ENCODE measurements at places on chromosomes 4 and X.

GRCh38 chr4:163966612-163967011 is 472.1 kb downstream of the TMA16 start:
- no peak for DNase-seq

DNA sequence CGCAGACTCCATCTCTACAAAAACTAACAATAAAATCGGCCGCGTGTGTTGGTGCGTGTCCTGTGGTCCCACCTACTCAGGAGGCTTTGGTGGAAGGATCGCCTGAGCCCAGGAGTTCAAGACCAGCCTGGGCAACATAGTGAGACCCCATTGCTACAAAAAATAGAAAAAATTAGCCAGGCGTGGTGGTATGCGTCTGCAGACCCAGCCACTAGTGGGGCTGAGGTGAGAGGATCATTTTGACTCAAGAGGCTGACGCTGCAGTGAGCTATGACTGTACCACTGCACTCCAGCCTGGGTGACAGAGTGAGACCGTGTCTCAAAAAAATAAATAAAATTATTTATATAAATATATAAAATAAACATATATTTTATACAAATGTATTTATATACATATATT is 22.3 kb downstream of the ASMTL start:
- DNase-seq = no peak

- DNase-seq = no peak
These were observed 254.7 kb upstream of the AR start for GRCh38 chrX:67289055-67289499.

DNA sequence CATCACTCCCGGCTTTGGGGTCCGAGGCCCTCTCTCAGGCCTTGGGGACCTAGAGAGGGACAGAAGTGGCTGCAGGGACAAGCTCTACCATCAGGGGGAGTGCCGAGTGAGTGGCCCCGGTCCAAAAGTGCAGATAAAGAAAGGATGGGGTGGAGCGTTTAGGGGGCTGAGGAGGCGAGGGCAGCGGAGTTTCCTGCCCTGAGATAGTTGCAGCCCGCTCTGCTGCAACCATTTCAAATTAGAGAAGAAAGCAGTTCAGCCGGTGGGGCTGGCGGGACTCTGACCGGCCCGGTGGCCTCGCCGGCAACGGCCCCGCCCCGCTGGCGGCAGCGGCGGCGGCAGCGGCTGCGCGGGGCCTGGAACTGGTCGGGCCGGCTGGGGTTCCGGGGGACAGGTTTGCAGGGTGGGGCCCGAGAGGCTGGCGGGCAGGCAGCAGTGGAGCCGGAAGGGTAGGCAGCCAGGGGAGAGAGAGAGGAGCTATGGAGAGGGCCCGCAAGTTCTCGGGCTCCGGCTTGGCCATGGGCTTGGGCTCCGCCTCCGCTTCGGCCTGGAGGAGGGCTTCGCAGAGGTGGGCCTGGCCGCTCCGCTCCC is 7.6 kb downstream of the DLG3 start:
- peak; percentile 58 for DNase-seq

DNA sequence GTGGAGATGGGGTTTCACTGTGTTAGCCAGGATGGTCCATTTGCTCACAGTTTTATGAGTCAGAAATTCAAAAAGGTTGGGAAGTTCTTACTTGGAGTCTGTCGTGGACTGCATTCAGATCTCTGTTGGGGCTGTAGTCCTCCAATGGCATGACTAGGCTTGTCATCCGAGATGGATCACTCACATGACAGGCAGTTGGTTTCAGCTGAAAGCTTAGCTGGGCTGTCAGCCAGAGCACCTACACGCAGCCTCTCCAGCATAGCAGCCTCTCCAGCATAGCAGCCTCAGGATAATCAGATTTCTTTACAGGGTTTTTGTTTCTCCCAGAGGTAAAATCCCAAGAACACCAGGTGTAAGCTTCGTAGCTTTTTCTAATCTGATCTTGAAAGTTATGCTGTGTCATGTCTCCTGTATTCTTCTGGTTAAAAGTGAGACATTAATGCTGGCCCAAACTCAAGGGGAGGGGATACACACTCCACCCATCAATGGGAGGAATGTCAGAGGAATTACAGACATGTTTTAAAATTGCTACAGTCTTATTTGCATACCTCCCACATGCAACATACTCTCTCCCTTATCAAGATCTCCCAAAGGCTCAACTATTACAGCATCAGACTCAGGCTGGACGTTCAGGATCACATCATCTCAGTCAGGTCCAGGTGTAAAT is 31.6 kb upstream of the SOD3 start:
- DNase-seq = peak; percentile 61

GRCh38 chrX:39427906-39428305 is 626.6 kb downstream of the MID1IP1 start:
- DNase-seq = no peak

DNA sequence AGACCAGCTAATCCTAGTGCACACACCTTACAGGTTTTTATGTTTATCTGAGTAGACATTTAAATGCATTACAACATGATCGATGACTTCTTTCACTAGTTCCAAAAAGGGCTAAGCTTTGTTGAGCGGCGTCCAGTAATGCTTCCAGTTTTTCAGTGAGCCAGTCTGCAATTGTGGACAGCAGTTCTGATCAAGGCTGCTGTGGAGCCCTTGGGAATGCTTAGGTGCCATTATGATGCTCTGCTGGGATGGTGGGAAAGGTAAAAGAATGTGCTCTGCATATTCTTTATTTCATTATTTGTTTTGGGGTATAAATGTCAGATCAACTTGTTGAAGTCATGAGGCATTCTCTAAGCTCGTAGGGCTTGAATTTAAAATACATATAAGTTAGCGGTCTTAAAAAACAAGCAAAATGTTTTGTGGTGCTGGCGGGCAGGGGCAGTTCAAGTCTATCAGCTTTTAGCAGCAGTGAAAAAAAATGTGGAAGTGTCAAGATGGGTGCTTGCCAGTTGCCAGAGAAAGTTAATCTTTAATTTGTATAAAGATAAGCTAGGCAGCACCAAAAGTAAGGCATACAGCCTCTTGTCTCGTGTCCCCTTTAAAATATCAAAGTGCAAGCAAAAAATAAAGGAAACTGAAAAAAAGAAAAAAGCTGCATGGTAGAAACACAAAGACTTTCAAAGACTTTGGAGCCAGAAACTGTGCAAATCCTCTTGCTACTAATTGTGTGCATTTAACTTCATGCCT is 5.8 kb downstream of the MID1IP1 start:
- DNase-seq = no peak
